CD8-positive, alpha-beta memory T cell (primary cell): ENCODE measurements at places on chromosomes 3 and 15. TPM values are rescaled to one million over a fixed set of nuclear protein-coding genes. Genes with fewer than 3 reads are reported as not detected.

DNA sequence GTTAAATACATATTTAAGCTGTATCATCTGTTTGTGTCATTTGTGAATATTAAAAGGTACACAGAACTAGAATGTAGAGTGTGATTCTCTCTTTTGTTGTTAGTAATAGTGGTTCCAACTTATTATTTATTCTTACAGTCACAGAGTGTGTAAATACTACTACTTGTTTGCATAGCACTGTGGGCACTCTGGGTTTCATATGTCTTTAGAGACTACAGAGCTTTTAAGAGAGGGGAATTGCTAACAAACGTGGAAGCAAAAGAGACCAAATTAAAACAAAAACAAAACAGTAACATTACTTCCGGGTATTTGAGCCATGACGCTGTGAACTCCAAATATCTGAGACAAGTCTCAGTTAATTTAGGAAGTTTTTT, 828.0 kb upstream of the DPPA4 start:
- no peak for DNase-seq

GRCh38 chr3:118369892-118370491, 664.7 kb downstream of the IGSF11 start:
- no peak for DNase-seq

GRCh38 chr15:70512772-70513362, 250.5 kb downstream of the UACA start:
- peak; percentile 49 for DNase-seq

- DNase-seq = no peak
Measured at GRCh38 chr3:48440590-48440958, 517 bp downstream of the TMA7 start.

GRCh38 chr15:71800835-71801745, 9.3 kb upstream of the NR2E3 start:
- no peak for DNase-seq

CLSTN2 gene
- not detected for polyA plus RNA-seq

- no peak for DNase-seq
Measured at GRCh38 chr3:139639662-139640061, 38.1 kb downstream of the NMNAT3 start.

ANKRD63 gene
- not detected for polyA plus RNA-seq

DNA sequence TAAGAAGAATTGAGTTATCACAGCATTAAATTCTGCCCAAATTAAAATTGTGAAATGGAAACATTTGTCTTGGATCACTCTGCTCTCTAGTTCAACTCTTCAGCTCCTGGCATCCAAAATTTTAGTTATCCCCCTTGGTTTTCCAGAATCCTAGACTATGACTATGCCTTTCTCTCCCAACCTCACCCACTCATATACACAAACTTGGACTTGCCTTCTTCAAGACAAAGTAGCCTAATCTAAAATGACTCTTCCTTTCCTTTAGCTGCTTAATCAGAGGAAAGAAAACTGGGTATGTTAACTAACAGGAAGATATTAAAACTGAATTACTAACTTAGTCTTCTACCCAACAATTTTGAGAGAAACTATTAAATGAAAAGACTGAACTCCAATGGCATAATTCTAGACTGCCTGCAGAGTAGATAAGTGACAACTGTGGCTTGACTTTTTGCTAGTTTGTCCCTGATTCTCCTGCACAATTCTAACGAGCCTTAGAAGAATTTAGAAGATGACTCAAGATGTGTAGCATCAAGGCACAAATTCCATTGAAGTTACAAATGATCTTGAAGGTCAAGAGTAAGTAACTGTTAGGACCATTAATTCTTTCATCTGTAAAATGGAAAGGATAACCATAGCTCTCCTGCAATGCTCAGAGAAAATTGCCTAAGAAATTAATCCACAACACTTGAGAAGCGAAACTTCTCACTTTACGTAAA, 5.2 kb upstream of the GOLIM4 start:
- no peak for DNase-seq

IMPG2 gene
- not detected for polyA plus RNA-seq

GRCh38 chr3:69671082-69671952, 67.9 kb upstream of the MITF start:
- no peak for DNase-seq

DNA sequence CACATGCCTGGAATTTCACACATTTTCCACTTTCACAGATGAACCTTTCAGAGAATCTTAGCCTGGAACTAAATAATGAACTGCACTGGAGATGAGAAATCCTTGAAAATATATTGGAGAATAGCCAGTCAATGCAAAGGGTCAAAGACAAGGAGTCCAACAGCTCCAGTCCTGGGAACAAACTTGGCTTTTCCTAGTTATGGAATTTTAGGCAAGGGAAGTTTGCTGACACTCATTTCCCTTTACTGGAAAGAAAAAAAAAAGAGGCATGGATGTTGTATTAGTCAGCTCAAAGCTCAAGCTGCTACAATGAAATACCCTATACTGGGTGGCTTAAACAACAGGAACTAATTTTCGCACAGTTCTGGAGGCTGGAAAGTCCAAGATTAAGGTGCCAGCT, 690.8 kb upstream of the ARPP21 start:
- DNase-seq = no peak

DNA sequence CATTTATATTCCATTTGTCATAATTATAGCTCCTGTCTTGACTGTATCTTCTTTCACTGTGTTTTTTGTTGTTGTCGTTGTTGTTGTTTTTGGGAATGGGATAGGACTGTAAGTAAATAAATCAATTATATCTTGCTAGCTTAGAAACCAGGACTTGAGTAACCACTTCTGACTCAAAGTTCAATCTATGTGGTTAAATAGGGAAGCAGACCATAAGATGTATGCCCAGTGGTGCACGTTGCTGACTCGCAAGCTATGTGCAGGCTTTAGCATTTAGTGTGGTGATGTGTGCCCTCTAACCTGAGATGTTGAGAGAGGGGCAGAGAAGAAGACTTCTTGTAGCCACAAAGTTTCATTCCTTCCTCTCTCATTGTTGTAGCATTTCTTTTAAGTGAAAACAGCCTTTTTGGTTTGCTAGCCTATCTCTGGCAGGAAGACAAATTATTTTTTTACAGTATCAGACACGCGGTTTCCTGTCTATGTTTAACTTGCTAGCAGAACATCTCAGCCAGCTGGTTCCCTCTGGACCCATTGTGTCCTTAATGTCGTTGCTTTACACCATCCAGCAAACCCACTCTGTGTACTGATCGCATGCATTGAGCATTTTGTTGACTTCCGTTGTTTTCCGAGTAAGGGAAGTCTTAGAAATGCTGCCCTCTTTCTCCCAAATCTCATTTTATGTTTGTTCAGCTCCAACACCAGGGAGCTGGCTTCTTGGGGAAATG, 52.1 kb downstream of the TGFBR2 start:
- no peak for DNase-seq

DNA sequence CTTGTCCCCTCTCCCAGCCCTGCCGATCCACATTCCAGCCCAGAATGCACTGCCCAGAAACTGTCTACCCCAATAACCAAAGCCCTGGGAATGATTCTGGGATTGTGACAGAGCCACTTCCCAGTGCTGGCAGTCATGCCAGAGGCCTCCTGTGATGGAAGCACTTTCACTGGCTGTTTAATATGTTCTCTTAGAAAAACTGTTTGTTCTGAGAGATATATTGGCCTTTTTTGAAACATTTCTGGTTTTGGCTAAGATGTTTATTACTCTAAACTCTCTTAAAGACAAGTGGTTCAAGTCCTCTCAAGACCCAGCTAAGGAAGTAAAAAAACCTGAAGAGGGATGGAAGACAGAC, 74.0 kb upstream of the HACD2 start:
- DNase-seq = no peak

MAP2K1 gene
- 45.3 TPM for polyA plus RNA-seq

KNG1 gene
- polyA plus RNA-seq = not detected

DNA sequence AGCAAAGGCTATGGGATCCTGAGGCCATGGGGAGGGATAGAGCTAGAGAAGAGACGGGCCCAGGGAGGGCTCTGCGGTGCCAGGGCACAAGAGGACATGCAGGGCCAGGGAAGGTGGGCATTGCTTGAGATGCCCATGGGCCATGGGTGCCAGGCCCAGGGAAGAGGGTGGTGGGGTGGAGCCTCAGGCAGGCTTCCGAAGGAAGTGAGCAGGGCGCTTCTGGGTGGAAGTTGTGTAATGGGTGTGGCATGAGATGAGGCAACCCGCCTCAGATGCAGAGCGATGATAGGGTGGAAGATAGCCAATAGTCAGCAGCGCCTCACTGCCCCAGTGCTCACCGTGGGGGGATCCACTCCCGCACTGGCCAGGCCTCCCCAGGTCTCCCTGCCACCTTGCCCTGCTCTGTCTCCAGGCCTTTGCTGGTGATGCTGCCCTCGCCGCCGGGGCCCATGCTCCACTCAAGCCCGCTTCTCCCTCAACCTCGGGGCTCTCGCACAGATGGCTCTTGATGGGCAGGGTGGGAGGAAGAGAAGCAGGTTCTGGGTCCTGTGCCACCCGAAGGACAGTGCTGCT, 51.4 kb downstream of the DNAJB8 start:
- DNase-seq = no peak

CLDN11 gene
- not detected for polyA plus RNA-seq

GRCh38 chr3:195770081-195770840, 41.5 kb downstream of the MUC4 start:
- no peak for DNase-seq

DNA sequence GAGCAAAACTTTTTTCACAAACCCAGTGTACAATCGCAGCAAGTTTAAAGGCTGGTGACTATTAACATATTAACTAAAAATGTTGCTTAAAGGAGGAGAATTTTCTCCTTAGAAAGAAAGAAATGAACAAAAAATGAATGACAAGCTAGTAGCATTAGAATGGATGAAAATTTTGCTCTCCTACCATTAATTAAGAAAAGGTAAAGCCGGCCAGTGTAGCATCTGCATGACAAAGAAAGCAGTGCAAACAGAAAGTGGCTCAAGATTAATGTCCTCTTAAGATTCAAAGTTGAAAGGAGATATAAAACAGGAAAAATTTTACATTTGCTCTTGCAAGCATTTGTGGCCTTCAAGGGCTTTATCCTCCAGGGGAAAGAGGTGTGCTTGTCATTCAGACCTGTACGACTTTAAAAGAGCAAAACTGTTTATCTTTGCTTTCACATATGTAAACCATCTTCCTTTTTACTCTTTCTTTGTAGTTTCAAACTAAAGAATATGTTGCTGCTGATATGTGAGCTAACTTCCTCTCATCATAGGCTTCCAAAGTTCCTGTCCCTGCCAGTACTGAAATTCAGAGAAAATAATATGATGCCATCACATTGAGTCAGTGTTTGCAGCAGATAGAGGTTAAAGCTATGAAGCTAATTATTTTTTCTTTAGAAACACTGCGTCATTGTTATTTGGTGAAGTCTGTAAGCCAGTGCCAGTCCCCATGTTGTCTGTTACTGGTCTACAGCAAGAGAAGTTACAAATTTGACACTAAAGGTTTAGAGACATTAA, 439.1 kb upstream of the GRM7 start:
- no peak for DNase-seq

- no peak for DNase-seq
Measured at GRCh38 chr3:35183927-35184675, 455.2 kb upstream of the ARPP21 start.

- DNase-seq = no peak
Measured at GRCh38 chr15:55248895-55249294, 40.7 kb downstream of the RAB27A start.

DNA sequence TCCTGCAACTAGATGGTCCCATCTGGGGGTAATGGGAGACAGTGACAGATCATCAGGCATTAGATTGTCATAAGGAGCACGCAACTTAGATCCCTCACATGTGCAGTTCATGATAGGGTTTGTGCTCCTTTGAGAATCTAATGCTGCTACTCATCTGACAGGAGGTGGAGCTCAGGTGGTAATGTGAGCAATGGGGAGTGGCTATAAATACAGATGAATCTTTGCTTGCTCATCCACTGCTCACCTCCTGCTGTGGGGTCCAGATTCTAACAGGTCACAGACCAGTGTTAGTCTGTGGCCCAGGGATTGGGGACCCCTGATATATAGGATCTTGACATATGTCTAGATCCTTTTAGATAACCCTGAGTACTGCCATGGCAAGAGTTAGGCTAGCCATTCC, 52.7 kb downstream of the RASGRF1 start:
- DNase-seq = no peak

DNA sequence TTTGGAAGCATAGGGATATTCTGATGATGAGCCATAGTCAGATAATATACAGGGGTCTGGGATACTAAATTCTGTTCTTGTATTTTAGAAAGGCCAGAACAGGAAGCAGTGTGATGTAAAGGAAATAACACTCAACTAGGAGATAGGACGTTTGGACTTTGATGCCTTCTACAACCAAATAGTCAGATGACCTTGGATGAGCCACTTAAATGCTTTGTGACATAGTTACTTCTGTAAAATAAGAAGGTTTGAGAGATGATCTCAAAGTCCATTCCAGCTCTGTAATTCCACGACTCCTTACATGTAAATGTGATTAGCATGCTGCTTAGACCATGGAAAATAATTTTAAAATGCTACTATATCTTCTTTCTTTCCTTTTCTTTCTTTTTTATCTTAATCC, 29.5 kb upstream of the CCDC54 start:
- no peak for DNase-seq

HACD2 gene
- polyA plus RNA-seq = 25.9 TPM

DNA sequence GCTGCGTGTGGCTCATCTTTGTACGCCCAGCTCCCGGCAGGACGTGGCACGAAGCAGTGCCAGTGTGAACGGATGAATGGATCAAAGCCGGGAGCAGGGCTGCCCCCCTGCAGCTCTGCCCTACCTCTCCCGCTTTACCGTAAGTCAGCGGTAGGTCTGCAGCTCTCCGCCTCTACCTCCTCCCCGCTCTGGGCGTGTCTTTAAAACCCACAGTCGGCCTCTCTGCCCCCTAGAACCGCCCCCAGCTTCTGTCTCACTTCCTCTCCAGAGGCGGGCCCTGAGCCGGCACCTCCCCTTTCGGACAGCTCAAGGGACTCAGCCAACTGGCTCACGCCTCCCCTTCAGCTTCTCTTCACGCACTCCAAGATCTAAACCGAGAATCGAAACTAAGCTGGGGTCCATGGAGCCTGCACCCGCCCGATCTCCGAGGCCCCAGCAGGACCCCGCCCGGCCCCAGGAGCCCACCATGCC, at the start of gene PML:
PML (plus strand) TSS at position 304 of the 471 bp plus-strand sequence; CDS start at position 401, 97 bp downstream.
- peak; percentile 94 for DNase-seq

- DNase-seq = no peak
Measured at GRCh38 chr3:33184863-33185262, 33.7 kb downstream of the SUSD5 start.

- DNase-seq = no peak
Measured at GRCh38 chr3:110767838-110768237, 303.8 kb upstream of the NECTIN3 start.

- DNase-seq = no peak
Measured at GRCh38 chr3:171058058-171058457, 31.5 kb upstream of the SLC2A2 start.

- no peak for DNase-seq
Measured at GRCh38 chr3:23806534-23807423, 1.0 kb downstream of the UBE2E1 start.
